ENCODE measurements at places on chromosomes 16 and 17.

GRCh38 chr16:69345923-69346322 lies 5.7 kb downstream of the TMED6 start:
- DNase-seq, result no peak

DNA sequence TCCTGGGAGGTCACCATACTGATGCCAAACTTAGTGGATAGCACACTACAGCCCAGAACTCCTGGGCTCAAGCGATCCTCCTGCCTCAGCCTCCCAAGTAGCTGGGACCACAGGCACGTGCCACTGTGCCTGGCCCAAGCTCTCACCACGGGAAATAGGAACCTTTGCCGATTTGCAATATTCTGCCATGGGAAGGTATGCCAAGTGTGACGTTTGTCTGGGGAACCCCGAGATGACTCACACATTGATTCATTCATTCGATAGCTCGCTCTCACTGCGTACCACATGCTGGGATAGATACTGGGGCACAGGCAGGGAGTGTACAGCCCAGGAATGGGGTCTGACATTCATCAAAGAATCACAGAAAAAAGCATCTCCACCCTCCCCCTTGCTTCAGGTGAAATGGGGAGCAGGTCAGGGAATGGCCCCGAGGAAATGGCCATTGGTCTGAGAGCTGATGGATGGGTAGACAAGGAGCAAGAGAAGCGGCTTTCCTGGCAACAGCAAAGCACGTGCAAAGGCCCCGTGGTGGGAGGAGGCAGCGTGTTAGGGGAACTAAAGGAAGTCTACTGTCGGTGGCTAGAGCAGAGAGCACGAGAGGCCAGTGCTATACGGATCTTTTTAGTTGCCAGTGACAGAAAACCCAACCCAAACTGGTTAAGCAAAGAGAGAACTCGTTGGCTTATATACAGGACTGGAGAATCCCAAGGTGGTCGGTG lies 44.1 kb downstream of the DNAH17 start:
- peak; percentile 71 for DNase-seq

- no peak for DNase-seq
Measured at GRCh38 chr16:72910381-72910780, 137.5 kb downstream of the ZFHX3 start.

- DNase-seq, result no peak
Measured at GRCh38 chr17:55453839-55454557, 32.4 kb upstream of the MMD start.

- DNase-seq, result no peak
Measured at GRCh38 chr16:87333101-87333500, 15.9 kb upstream of the C16orf95 start.

- no peak for DNase-seq
Measured at GRCh38 chr17:69406941-69407340, 7.6 kb upstream of the MAP2K6 start.

DNA sequence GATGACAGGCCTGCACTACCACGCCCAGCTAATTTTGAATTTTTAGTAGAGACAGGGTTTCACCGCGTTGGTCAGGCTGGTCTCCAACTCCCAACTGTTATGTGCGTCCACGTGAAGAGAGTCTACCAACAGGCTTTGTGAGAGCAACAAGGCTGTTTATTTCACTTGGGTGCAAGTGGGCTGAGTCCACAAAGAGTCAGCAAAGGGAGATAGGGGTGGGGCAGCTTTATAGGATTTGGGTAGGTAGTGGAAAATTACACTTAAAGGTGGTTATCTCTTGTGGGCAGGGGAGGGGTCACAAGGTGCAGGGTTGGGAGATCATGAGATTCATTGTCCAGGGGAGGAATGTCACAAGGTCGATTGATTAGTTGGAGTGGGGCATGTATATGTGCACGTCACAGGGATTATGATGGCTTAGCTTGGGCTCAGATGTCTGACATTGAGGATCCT lies 111.6 kb downstream of the GOSR1 start:
- DNase-seq, result no peak

DNA sequence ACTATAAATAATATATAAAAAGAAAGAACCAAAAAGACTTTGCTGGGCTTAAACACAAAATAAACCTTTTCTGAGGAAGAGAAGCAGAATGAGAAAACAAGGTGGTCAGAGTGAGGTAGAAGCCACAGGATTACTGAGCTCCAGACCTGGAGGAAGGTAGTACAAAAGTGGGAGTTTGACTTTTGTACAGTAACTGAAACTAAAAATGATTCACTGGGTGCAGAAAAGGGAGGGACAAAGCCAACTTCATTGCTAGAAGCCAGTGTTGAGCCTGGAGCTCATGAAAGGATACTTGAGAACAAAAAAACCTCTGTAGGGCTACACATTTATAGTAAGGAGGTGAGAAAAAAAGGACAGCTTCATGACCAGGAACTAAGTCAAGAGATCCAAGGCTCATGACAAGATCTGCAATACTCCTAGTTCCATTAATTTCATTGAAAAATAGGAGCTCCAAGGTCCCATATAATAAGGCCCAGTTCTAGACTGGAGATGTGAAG lies 45.5 kb downstream of the PKD1L3 start:
- no peak for DNase-seq

DNA sequence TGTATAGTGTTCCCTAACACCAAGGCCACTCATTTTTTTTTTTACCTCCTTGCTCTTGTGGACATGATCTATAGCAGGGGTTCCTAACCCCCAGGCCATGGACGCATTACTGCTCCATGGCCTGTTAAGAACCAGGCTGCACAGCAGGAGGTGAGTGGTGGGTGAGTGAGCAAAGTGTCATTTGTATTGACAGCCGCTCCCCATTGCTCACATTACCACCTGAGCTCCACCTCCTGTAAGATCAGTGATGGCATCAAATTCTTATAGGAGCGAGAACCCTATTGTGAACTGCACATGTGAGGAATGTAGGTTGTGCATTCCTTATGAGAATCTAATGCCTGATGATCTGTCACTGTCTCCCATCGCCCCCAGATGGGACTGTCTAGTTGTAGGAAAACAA lies 342.0 kb downstream of the SOX9 start:
- DNase-seq, result peak; percentile 12

DNA sequence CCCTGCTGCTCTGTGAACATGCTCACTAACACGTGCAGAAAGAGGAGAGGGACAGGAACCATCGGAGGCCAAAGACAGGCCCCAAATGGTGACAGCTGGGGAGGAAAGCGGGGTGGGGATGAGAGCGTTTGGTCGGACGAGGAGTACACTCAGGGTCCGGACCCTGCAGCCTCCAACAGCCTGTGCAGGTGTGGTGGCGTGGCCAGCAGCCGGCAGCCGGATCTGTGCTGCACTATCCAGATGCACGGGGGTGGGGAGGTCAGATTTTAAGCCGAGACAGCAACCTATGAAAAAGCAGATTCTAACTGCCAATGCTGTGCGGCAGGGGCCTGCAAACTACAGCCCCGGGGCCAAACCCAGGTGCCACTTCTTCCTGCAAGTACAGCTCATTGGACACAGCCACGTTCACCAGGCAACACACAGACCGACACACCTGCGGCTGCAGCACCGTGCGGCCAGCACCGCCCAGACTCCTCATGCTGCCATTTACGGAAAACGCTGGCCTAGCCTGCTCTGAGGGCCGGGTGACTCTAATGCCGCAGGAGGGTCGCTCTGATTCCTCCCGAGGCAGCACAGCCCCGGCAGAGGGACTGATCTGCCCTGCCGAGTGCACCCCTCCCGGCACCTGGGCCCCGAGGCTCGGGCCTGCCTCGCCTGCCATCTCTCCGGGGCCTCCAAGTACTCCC lies 21.2 kb downstream of the SLC16A3 start:
- DNase-seq, result no peak

GRCh38 chr17:42378959-42379594 lies 9.2 kb downstream of the STAT3 start:
- DNase-seq, result peak; percentile 50

- DNase-seq, result no peak
Measured at GRCh38 chr16:79751471-79752184, 151.1 kb upstream of the MAF start.

DNA sequence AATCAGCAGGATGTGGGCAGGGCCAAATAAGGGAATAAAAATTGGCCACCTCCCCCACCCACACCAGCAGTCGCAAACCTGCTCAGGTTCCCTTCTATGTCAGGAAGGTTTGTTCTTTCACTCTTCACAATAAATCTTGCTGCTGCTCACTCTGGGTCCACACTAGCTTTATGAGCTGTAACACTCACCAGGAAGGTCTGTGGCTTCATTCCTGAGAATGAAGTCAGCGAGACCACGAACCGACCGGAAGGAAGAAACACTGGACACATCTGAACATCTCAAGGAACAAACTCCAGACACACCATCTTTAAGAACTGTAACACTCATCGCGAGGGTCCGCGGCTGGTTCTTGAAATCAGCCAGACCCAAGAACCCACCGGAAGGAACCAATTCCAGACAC lies 115.5 kb upstream of the TBX2 start:
- DNase-seq, result no peak

GRCh38 chr17:67434061-67434525 lies 57.0 kb downstream of the PITPNC1 start:
- peak; percentile 81 for DNase-seq

- DNase-seq, result no peak
Measured at GRCh38 chr17:40950176-40950575, 12.7 kb upstream of the KRT23 start.

DNA sequence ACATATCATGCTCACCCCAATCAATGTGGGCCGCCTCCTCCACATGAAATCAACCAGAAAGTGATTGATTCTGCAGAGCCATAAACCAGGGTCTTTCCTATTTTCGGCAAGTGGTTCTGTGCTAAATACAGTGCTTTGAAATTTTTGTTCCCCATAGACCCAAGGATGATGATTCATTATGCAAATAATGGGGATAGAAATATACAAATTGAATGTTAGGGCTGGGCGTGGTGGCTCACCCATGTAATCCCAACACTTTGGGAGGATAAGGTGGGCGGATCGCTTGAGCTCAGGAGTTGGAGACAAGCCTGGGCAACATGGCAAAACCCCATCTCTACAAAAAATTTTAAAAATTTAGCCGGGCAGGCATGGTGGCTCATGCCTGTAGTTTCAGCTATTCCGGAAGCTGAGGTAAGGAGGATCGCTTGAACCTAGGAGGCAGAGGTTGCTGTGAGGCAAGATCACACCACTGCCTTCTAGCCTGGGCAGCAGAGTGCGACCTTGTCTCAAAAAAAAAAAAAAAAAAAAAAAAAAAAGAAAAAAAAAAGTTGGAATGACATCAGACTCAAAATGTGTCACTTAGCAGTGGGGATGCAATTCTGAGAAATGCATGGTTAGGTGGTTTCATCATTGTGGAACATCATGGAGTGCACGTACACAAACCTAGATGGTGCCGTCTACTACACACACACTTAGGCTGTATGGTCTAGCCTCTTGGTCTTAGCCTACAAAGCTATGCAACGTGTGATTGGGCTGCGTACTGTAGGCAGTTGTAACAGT lies 581.7 kb downstream of the MAF start:
- no peak for DNase-seq

DNA sequence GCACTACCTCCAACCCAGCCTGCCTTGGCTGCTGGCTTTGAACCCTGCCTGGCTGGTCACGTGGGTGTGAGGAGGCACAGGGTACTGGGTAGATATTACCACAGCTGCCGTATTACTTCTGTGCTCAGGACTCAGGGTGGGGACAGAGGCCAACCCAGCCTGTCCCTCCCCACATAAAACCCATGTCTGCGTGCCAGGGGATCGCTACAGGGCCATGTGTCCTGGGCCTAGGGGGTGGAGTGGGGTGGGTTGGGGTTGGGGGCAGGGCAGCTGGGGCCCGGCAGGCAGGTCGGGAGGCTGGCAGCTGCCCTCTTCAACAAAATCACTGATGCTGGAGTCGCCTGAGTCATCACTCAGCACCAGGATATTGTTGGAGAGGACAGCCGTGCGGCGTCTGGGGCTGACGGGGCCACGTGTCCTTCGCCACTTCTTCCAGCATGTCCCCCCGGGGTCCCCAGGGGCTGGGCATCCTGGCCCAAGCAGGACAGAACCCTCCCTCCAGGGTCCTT lies 39.7 kb upstream of the PVALEF start:
- DNase-seq, result no peak

DNA sequence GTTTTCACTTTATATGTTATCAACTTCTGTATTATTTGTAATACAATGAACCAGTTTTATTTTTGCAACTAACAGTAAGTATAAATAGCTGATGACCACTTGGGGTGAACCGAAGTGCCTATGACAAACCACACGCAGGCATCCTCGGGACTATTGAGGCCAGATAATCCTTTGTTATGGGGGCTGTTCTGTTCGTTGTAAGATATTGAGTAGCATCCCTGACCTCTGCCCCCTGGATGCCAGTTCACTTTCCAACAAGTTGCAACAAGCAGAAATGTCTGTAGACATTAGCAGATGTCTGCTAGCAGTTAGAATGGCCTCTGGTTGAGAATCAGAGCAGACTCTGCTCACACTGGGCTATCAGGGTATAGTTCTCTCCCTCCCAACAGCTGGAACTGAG lies 277.0 kb downstream of the WWOX start:
- DNase-seq, result no peak

- DNase-seq, result no peak
Measured at GRCh38 chr17:48970865-48971687, 2.7 kb upstream of the GIP start.

- DNase-seq, result no peak
Measured at GRCh38 chr17:65307961-65308316, 170.8 kb downstream of the RGS9 start.

DNA sequence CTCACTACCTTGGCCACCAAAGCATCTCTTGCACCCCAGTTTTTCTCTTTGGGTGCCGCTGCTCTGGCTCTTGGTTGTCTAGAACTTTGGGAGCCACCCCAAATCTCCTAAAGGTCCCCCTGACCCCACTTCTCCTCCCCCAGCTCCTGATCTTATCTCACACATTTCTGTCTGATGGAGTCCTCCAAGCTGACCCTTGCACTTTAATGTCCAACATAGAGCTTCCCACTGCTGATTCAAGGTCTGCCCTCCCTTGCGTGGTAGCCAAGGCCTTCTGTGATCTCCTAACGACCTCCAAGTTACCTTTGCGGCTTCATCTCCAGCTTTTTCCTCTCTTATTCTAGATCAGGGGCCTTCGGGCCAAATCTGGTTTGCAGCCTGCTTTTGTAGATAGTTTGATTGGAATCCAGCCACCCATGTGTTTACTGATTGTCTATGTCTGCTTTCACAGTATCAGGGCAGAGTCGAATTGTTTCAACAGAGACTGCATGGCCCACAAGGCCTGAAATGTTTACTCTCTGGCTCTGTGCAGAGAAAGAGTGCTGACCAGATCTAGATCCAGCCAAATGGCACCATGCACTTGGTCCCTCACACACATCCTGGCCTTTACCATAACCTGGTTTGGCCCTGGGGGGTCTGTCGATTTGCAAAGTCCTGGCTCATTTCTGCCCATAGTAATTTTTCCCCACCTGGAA lies 168.6 kb downstream of the HAPSTR1 start:
- no peak for DNase-seq

GRCh38 chr16:67068212-67068753 lies 39.3 kb downstream of the CBFB start:
- no peak for DNase-seq

- no peak for DNase-seq
Measured at GRCh38 chr17:77610518-77610893, 348.0 kb upstream of the TNRC6C start.
